ENCODE measurements at places on chromosomes 7 and 10. TPM values are rescaled to one million over a fixed set of nuclear protein-coding genes. Genes with fewer than 3 reads are reported as not detected.

DNA sequence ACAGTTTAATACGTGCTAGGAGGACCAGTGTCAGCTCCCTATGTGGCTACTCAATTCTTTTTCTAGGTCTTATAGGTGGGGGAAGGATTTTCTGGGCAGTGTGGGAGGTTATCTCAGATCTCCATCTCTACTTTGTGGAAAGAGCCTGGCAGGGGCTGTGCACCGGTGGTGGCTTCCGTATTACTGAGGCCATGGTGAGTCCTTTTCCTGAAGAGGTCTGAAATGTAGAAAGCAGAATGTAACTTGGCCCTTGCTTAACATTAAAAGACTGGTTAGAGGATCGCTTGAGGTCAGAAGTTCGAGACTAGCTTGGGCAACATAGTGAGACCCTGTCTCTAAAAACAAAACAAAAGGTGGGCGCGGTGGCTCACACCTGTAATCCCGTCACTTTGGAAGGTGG, 2.7 kb upstream of the TPST1 start:
- ATAC-seq: no peak

- ATAC-seq: no peak
Measured at GRCh38 chr10:24311888-24312287, 103.0 kb downstream of the KIAA1217 start.

GRCh38 chr7:141221007-141221612, 147.2 kb downstream of the TMEM178B start:
- ATAC-seq: no peak

GRCh38 chr7:102147008-102147407, 139.7 kb upstream of the SH2B2 start:
- ATAC-seq: no peak

GRCh38 chr10:79106256-79107050, 37.7 kb downstream of the ZMIZ1 start:
- ATAC-seq: no peak

The NUDT13 gene
- 1.3 TPM for total RNA-seq

The ASIC3 gene
- 9.7 TPM for total RNA-seq
